ENCODE measurements at places on chromosomes 2 and 18.

DNA sequence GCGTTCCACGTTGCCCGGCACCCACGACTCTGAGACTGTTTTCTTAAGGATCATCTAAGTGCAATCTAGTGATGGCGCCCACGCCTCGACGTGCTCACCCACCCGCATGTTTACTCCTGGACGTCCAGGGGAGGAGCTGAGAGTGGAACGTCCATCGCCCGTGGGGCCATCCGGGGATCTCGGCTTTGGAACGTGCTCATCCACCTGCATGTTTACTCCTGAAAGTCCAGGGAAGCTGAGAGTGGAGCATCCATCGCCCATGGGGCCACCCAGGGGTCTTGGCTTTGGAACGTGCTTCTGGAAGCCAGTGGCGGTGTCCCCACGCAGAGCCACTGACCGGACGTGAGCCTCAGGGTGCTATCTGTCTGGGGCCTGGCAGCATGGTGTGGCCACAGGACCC is 45.6 kb upstream of the SALL3 start:
- DNase-seq = no peak

- DNase-seq = no peak
Measured at GRCh38 chr2:211368467-211368866, 812.1 kb downstream of the CPS1 start.

DNA sequence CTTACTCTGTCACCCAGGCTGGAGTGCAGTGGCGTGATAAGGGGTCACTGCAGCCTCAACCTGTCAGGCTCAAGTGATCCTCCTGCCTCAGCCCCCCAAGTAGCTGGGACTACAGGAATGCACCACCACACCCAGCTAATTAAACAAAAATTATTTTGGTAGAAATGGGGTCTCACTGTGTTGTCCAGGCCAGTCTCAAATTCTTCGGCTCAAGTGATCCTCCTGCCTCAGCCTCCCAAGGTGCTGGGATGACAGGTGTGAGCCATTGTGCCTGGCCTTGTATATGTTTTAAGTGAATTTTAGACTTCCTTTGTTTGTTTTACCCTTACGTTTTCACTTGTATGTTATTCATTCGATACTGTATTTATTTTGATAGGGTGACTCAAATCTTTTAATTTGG is 34.7 kb upstream of the ITSN2 start:
- no peak for DNase-seq

DNA sequence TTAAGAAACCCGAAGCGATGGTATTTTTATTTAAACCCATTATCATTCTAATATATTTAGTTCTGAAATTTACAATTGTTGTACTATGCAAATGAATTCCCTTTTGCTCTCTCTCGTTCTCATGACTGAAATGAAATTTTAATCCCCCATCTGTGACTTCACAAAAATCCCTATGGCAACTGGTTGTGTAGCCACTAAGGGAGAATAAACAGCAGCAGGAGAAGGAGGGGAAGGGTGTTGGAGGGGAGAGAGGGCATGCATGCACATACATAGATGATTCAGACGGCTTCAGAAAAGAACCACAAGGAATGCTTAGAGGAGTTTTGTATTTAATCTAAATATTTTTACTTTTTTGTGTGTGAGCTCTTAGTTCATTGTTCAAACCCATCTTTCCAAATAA is 36.8 kb downstream of the CPS1 start:
- DNase-seq = no peak

GRCh38 chr2:240994171-240994896 is 4.1 kb upstream of the SNED1 start:
- DNase-seq = no peak

- no peak for DNase-seq
Measured at GRCh38 chr18:23658285-23658684, 4.4 kb downstream of the ANKRD29 start.

DNA sequence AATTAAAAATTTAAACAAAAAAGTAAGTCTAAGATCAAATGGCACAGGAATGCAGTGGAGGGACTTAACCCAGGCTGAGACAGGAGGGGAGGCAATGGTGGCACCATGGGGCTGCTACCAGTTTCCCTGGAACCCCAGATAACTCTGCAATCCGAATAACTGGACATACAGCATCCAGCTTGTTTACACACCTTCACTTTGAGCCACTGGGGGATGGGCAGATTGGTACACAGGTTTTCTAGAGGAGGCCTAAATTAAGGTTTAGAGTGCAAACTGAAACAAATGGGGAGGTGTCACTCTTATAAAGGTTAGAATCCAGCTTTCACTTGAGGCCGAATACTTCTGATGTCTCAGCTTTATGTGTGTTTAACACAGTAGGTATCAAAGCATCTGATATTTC is 189.3 kb upstream of the FN1 start:
- no peak for DNase-seq

- no peak for DNase-seq
Measured at GRCh38 chr2:16462958-16463357, 202.7 kb downstream of the CYRIA start.

GRCh38 chr2:133252780-133253355 is 315.4 kb downstream of the NCKAP5 start:
- DNase-seq = no peak

DNA sequence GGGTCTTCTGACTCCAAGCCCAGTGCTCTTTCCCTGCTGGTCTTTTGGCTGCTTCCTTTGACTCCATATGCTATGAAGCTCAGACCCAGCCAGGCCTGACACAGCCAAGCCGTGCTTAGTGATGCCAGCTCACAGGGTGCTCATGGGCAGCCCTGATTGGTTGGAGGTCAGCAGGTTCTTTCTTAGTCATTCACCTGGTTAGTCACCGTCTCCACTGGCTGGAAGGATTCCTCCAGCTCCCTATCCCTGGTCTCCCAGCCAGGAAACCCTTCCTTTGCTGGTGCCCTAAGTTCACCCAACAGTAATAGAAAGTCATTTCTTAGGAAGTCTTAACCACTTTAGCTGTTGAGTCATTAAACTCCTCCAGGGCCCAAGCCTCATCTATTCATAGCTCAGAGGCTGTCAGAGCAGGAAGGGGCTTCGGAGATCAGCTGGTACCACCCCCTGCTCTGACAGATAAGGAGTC is 3.9 kb downstream of the KCNK3 start:
- DNase-seq = peak; percentile 88

DNA sequence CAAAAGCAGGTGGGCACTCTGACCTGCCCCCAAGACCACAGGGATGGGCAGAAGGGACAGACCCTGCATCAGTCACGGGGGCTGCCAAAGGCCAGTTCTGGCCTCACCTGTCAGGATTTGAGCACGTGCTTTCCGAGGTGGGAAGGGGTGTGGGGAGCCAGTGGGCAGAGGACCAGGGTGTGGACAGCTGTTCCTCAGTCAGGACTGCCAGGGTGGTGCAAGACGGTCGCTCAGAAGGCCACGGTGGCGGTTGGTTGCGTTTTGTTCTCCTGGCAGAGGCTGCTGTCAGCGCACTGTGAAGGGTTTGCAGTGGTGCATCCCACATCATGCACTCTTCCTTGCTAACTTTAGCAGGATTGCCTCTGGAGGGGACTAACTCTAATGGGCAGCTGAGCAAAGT is 665.3 kb upstream of the RAB6C start:
- DNase-seq = no peak

DNA sequence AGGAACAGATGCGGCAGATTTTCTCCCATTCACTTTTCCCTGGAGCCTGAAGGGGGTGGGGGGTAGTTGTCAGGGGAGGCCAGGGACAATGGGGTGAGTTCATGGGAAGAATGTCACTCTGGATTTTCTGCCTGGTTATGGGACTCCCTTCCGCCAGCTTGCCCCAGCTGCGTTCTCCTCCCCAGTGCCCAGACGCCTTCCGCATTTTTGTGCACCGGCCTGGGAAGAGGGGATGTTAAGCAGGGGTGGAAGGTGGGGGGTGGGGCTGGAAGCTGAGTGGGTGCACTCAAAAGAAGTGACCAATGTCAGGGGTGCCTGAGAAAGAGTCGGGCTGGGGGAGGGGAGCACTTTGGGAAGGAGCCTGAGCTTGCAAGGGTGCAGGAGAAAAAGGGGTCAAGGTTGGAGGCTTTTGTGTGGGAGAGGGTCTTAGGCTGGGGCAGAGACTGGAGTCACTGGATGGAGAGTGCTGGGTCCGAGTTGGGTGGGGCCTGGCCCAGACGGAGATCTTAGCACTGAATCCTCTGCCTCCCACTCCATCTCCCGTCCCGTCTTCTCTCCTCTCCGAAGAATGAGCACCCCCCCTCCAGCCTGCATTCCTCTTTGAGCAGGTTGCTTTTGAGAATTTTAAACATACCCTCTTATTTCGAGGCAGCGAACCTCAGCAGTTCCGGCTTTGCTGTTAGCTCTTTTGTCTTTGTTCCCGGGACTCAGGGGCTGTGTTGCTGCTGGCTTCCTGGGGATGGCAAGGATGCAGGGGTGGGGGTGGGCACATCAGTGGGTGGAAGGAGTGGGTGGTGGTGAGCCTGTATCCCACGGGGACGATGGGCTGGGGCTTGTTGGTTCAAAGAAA is 2.7 kb downstream of the IGFBP2 start:
- no peak for DNase-seq

DNA sequence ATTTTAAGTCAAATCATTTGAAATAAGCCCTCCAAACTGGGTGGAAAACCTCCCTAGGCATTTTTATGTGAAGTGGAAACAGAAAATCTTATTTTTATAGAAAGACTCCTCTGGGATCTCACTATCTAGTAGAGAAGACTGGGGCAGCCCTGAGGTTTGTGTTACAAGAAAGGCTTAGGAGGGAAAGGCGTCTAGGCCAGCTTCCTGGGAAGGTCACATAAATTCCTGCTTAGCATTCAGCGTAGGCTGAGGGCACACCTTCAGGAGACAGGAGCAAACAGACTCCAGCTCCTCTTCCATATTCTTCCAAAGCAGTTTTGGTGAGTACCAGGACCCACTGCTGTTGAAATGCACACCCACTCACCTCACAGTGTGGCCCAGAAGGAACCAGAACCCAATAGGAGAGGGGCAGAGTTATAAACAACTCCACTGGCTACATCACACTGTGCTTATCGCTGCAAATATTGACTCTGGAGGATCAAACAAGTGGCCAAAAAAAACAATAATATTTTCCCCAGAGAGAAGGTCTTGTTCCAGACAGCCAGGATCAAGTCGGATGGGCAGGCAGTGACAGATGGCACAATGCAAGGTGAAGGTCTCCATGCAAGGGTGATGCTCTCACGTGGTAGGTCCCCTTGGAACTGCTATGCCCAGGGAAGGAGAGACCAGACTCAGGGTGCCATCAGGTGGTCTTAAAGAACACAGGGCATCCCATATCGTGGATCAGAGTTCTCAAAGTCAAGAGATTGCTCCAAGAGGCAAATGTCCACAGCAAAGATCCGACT is 17.7 kb upstream of the IGFBP2 start:
- no peak for DNase-seq

GRCh38 chr18:43777636-43778304 is 500.5 kb upstream of the SYT4 start:
- no peak for DNase-seq

DNA sequence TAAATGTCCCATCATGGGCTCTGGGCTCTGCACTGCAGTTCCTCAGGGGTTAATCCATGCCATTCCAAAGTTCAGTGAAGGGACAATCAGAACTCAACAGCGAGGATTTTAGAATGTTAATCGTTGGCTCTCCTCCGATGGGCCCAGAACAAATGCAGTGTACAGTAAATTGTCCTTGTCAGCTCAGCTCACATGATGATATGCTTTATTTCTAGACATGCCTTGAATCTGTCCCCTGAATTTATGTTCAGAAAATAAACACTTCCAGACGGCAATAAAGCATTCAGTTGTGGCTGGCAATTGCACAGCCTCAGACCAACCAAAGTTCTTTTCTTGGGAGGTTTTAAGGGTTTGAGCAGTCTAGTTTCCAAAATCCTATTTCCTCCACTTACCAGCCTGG is 981.2 kb downstream of the BCL11A start:
- DNase-seq = no peak

DNA sequence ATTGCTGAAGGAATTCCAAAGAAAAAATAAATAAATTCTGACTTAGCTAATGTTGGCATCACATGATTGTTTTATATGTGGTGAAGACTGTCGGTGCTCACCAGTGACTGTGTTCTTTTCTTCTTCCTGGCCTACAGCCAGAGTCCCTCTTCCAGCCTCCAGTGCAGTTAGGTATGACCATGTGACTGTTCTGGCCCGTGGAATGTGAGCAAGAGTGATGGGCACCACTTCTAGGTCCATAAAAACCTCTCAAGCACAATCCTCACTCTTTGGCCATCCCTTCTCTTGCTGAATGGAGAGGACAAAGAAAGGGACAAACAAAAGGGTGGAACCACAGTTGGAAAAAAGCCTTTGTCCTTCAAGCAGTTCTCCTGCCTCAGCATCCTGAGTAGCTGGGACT is 39.0 kb upstream of the BMPR2 start:
- no peak for DNase-seq

- DNase-seq = no peak
Measured at GRCh38 chr2:106159866-106160785, 34.0 kb downstream of the UXS1 start.

- DNase-seq = no peak
Measured at GRCh38 chr18:11927497-11927896, 19.4 kb upstream of the MPPE1 start.

DNA sequence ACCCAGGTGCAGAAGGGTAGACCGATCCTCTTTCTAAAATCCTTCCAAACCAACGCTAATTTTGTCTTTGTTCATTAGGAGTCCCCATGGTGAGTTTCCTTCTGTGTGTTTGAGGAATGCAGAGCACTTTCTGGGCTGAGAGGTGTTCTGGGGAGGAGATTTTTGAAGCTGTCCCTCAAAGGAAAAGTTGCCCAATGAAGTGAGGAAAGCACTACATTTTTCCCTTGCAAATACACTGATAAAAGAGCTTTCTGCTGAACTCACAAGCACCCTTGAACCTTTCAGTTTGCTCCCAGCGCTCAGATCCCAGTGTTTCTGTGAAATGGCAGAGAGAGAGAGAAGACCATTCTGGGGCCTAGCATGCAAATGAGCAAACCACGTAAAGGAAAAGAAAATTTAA is 299.6 kb upstream of the FANCL start:
- DNase-seq = no peak

DNA sequence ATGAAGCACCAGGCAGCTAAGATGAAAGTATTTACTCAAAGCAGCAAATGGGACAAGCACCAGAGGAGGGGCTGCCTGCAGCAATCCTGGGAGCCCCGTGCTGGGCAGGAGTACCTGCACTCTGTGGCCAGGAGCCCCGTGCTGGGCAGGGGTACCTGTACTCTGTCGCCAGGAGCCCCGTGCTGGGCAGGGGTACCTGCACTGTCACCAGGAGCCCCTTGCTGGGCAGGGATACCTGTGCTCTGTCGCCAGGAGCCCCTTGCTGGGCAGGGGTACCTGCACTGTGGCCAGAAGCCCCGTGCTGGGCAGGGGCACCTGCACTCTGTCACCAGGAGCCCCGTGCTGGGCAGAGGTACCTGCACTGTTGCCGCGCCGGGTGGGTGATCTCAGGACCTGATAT is 158.6 kb downstream of the MYT1L start:
- no peak for DNase-seq

- no peak for DNase-seq
Measured at GRCh38 chr2:46537624-46538295, 58.4 kb downstream of the TMEM247 start.
